Stimulated activated CD4-positive, alpha-beta T cell treated with anti-CD3 and anti-CD28 coated beads, TNF-alpha, amount 100 ng/mL, for 1 hour (primary cell): ENCODE measurements at places on chromosomes 2 and 18.

- no peak for DNase-seq
Measured at GRCh38 chr18:49002881-49003280, 52.1 kb upstream of the SMAD7 start.

DNA sequence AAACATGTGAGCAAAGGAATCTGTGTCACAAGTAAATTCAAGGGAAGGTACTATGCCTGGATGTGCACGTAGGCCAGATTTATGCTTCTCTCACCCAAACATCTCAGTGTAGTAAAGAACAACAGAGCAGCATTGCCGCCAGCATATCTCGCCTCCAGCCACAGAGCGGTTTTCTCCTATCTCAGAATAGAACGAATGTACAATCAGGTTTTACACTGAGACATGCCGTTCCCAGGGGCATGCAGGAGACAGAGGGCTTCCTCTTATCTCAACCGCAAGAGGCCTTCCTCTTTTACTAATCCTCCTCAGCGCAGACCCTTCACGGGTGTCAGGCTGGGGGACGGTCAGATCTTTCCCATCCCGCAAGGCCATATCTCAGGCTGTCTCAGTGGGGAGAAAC, 175.3 kb downstream of the RPIA start:
- no peak for DNase-seq

- no peak for DNase-seq
Measured at GRCh38 chr2:212032032-212032431, 506.6 kb downstream of the ERBB4 start.

DNA sequence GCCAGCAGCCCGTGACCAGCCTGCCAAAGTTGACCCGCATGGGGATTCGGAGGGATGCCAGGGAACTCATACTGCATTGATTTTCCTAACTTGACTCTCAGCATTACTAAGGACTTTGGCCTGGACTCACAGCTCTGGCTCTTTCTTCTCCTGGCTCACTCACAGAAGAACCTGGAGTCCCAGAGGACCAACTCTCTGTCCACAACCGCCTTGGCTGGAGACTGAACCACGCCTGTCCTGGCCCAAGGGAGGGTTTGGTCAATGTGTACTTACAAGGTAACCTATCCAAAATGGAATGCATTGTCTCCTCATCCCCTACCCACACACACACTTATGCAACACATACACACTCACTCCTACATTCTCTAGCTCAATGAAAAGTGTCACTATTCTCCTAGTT, 135.6 kb upstream of the KLHL29 start:
- DNase-seq = no peak

GRCh38 chr2:136443661-136444060, 321.7 kb upstream of the THSD7B start:
- DNase-seq = no peak

DNA sequence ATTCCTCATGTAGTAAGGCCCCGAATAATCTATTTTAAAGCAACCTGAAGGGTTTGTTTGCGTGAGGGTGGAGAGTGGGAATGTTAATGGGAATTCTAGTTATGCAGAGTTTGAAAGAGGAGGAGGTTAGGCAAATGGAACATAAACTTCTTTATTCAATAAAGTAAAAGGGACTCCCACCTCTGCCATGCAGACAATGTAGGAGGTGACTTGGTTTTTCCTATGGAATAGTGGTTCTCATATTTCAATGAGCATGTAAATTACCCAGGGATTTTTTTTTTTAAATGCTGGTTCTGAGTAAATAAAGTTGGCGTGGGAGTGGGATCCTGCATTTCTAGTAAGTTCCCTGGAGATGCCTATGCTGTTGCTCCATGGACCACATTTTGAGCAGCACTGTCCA, 367.9 kb downstream of the THSD7B start:
- DNase-seq = no peak

DNA sequence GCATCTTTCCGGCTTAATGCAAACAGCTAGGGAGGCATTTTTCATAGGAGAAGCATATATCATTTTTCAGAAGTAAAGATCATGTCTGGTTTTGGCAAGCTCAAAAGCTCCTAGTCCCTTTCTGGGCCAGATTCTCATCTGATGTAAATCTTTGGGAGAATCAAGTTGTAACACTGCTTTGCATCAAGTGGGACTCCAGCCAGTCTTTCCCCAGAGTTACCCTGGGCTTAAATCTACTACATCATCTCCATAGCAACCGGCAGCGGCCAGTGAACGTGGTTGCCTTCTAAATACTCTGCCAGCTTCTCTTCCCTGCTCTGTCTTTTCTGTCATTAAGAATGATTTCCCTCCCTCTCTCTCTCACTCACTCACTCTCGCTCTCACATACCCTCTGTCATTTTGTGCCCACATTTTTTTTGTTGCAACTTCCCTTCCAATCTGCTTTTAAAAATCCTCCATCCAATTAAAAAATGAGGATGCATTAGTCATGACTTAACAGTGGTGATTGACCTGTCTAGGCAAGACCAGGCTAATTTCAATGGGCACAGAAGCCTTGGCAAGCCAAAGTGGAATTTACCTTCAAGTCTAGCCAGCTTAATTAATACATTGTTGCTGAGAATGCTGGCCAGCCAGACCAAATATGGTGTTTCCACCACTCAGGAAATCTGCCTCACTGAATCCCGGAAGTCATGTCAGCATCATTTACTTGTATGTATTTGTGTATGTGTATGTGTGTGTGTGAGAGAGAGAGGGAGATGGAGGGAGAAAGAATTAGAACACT, 93.0 kb downstream of the NRP2 start:
- no peak for DNase-seq
